D341Med (cell line): ENCODE measurements at places on chromosomes 3 and 15.

DNA sequence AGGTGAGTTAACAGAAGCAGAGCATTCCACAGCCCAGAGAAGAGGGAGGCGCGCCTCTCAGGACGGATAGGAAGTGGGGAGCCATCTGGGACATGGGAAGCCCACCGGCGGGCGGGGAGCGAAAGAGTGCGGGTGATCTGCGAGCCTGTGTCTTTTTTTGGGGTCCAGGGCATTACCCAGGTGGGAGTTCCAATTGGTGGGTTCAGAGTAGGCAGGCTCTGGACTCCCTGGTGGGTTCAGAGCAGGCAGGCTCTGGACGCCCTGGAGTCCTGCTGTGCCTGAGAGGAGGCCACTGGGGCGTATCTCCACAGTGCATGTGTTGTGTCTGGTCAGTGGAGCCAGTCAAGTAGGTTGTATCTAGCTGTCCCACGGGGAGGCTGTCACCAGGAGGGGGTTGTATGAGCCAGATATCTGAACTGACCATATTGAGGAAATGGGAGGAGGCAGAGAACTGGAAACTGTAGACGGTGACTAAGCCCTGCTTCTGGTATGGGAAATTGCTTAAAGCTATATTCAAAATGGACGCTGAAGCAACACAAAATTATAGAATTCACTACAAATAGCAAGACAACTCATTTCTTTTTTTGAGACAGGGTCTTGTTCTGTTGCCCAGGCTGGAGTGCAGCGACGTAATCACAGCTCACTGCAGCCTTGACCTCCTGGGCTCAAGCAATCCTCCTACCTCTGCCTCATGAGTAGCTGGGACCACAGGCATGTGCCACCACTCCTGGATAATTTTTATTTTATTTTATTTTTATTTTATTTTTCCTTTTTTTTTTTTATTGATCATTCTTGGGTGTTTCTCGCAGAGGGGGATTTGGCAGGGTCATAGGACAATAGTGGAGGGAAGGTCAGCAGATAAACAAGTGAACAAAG is 34.5 kb upstream of the CHST2 start:
- DNase-seq, result no peak

GRCh38 chr3:193114431-193115340 is 126.3 kb upstream of the PLAAT1 start:
- no peak for DNase-seq

GRCh38 chr3:43733459-43734384 is 43.0 kb downstream of the ABHD5 start:
- no peak for DNase-seq

- DNase-seq, result no peak
Observed at GRCh38 chr15:31125061-31125460, 23.5 kb upstream of the TRPM1 start.

DNA sequence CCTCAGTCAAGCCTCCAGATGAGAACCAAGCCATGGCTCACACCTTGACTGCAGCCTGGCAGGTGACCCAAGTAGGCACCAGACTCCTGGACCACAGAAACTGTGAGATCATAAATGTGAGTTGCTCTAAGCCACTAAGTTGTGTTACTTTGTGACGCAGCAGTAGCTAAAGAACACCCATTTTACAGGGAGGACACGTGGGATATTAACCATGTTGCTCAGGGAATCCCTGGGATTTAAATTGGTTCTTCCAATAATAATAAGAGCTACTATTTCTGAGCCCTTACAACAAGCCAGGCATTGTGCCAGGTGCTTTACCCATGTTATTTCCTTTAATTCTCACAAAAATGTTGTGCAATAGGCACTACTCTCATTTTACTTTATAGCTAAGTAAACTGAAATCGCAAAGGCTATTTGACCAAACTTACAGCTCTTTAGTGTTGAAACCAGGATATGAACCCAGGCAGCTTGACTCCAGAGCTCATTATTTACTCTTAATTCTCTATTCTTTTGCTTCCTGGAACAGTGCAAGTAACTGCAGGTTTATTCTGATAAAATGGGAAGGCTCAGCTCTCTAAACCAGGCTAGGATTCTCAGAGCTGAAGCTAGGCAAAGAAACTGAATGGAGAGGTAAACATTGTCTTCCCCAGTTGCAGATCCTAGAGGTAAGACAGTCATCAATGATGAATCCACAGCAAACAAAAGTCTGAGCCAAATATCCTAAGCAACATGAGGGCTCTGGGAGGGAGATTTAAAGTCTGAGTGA is 294.4 kb downstream of the KBTBD8 start:
- DNase-seq, result no peak

GRCh38 chr15:90205050-90205848 is 4.1 kb downstream of the SEMA4B start:
- DNase-seq, result peak; percentile 21

- DNase-seq, result no peak
Observed at GRCh38 chr15:37136666-37137065, 36.3 kb upstream of the MEIS2 start.

GRCh38 chr3:155602307-155602706 is 142.6 kb downstream of the PLCH1 start:
- DNase-seq, result no peak

DNA sequence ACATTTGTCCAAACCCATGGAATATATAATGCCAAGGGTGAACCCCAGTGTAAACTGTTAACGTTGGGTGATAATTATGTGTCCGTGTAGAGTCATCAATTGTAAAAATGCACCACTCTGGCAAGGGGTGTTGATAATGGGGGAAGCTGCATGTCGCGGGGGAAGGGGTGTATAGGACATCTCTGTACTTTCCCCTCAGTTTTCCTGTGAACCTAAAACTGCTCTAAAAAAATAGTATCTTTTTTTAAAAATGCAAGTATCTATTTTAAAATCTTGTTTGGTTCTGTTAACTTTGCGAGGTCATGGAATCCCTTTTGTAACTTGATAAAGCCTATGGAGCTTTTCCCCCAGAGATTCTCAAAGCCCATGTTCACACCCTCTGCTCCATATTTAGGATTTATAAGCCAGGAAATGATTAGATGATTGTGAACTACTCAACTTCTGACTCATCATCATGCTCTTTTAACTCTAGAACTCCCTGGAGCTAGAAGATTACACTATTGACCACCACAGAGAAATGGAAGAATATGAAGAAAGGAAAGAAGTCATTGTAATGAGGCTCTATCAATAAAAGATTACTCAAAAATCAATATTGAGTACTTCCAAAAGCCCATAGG is 56.1 kb upstream of the C3orf49 start:
- no peak for DNase-seq

- DNase-seq, result no peak
Observed at GRCh38 chr15:25771338-25771706, 91.8 kb downstream of the ATP10A start.

- DNase-seq, result no peak
Observed at GRCh38 chr15:52016316-52016715, 2.7 kb upstream of the MAPK6 start.

- no peak for DNase-seq
Observed at GRCh38 chr15:95498961-95499360, 831.5 kb upstream of the NR2F2 start.

DNA sequence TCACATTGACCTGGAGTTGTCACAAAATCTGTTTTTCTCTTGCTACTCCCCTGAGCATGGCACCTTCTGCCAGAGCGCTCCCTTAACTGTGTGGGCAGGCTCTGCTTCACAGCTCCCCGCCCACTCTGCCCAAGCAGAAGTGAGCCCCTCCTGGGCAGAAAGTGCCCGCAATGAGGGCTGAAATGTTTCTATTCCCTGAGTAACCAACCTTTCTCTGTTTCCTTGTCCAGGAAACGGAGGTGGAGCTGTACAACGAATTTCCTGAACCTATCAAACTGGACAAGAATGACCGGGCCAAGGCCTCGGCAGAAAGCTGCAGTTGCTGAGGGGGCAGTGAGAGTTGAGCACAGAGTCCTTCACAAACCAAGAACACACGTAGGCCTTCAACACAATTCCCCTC is 66.3 kb upstream of the ACAD9 start:
- no peak for DNase-seq

DNA sequence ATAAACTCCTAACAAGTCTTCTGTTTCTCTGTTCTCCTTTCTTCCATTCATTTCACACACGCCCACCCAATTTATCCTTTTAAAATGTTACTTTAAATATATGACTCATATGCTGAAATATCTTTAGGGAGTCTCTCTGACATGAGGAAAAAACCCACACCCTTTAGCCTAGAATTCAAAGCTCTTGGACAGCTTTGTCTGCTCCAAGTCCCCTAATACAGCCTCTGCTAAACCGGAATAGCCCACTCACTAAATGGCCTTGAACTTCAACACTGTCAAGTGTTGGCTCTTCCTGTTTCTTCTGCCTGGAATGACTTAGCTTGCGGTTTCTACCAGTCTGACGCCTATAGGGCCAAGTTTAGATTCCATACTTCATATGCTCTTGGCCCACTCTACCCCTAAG is 3.3 kb upstream of the CD96 start:
- DNase-seq, result no peak

DNA sequence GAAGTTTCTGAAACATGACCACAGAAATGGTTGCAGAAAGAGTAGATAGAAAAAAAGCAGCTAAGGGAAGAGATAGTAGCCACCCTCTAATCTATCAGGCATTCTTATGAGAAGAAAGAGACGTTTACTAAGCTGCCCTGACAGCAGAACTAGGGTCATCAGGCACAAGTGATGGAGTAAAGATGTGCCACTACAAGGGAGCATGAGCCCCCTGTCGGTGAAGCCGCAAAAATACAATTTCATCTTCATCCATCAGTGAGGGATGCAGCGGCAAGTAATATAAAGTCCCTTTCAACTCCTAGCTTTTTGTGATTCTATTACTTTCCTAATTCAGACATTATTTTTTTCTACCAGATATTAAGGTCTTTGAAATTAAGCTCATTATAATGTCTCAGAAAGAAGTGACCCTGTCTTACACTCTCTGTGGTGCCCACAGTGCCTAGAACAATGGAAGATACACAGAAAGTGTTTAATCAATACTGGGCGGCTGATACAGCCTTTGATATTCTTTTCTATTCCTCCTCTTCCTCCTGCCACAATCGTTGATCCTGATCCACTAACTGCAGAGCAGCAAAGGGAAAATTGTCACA is 651.6 kb downstream of the NTRK3 start:
- DNase-seq, result no peak

DNA sequence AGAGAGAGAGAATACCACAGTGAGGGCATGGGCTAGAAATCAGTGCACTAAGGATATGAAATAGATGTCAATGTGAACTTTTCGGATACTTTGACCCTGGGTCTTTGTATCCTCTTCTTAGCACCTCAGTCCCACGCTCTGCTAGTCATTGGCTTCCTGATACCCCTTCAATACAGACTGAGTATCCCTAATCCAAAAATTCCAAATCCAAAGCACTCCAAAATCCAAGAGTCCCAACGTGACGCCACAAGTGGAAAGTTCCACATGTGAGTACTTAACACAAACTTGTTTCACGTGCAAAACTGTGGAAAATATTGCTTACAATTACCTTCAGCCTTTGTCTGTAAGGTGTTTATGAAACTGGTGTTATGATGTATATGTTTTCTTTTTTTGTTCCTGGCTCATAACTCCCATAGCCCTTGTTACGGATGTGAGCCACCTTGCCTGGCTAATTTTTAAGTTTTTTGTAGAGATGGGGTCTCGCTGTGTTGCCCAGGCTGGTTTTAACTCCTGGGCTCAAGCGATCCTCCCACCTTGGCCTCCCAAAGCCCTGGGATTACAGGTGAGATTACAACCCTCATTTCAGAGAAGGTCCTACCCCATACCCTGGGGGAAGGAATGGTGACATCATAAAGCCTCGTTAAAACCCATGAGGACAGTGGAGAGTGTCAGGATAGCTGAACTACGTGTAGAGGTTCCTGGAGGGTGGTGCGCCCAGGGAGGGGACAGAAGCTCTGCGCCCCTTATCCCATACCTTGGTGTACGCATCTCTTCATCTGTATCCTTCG is 10.2 kb upstream of the IRAK2 start:
- no peak for DNase-seq

DNA sequence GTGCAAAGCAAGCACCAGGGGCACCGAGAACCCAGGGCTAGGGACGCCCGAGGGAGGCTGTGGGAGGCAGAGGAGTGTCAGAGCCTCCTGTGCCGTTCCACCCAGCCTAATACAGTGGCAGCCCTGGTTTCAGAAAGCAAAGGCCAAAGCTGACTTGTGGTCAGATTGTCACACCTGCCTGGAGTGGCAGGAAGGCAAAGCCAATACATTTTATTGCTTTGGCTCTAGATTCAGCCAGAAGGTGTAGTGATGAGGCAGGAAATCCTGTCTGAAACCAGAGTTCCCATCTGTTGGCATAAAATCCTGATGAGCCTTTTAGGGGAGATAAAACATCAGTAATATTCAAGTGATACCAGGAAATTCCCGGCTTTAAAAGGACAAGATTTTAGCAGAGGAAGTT is 168.3 kb downstream of the SLCO3A1 start:
- no peak for DNase-seq

GRCh38 chr3:67875338-67875737 is 220.9 kb upstream of the SUCLG2 start:
- no peak for DNase-seq

- no peak for DNase-seq
Observed at GRCh38 chr15:63945838-63946298, 100.4 kb downstream of the DAPK2 start.

DNA sequence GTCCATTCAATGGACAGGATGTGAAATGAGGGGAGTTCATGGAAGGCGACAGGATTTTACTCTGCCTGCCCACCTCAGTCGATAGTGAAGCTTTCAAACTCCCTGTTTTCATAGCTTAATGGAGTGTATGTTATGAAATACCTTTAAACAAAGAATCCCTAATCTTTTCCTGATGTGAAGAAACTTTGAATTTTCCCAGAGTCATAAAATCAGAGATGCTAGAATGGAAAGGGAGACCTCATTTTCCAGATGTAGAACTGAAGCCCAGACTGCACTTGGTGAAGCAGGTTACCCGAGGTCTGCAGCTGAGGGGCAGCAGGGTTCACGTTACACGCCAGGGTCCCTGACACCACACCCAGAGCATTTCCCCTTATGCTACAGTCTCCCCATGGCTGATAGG is 34.7 kb upstream of the LACTB start:
- no peak for DNase-seq

- no peak for DNase-seq
Observed at GRCh38 chr3:38608961-38609360, 40.5 kb downstream of the SCN5A start.

DNA sequence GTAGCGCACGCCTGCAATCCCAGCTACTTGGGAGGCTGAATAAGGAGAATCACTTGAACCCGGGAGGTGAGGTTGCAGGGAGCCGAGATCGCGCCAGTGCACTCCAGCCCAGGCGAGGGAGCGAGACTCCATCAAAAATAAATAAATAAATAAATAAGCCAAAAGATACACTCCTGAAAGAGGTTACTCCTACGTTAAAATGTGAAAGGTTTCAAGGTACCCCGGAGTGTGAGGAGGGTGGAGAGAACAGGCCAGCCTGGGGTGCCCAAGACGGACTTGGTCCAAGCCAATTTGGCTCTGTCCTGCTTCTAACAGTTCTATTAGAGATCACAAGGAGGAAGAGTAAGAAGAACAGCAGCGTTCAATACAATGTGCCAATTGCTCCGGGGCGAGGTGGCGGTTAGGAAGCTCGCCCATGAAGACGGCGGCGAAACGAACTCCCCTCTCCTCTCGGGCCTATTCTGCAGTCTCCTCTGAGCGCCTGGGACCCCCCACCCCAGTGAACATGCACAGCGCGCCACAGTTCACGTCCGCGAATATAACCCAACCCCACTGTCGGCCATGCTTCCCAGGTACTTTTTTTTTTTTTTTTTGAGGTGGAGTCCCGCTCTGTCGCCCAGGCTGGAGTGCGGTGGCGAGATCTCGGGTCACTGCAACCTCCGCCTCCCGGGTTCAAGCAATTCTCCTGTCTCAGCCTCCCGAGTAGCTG is 942 bp downstream of the ELP6 start:
- peak; percentile 46 for DNase-seq
